ENCODE measurements at places on chromosomes 2 and 18.
A peak's percentile ranks its signal among the peaks of the same experiment; 100 is the strongest.

GRCh38 chr2:156229724-156230362, 102.7 kb downstream of the NR4A2 start:
- DNase-seq = no peak

- no peak for DNase-seq
Observed at GRCh38 chr18:31825772-31826171, 65.1 kb upstream of the SLC25A52 start.

GRCh38 chr2:86014493-86014892, 91.2 kb downstream of the POLR1A start:
- DNase-seq = no peak

DNA sequence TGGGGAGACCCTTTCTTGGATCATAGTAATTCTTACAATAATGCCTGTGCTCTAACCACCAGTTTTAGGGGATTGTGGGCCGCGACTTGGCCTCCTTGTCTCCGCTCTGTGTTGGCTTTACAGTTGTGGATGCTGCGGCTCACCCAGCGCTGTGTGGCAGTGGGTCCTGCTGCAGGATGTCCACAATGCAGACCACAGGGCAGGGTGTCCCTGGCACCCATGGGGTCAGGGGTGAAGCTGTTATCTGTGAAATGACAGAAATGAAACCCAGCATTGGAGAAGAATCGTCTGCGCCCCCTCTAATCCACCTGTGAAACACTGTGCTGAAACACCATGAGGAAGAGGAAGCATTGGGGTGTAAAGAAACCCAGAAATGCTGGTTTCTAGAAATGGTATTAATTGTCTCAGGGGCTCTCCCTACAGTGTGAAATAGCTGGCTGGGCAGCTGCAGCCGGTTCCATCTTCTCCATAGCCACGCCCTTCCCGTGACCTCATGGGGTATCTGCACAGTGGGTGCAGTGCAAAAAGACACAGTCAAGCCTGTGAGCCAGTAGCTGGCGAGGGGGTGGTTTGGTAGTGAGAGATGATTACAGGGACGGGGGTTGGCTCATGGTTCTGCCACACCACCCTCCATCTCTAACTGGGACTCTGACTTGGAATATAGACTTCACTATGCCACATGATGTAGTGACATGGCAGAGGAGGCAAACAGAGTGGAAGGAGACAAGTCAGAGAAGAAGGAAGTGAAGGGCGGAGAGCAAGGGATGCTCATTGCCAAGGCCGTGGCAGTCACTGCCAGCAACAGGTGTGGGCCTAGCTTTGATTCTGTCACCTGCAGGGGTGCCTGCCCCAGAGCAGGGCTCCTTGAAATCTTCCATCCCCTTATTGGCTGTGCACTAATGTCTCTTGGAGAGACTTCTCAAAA, 16.2 kb downstream of the INPP4A start:
- DNase-seq = peak; percentile 56

DNA sequence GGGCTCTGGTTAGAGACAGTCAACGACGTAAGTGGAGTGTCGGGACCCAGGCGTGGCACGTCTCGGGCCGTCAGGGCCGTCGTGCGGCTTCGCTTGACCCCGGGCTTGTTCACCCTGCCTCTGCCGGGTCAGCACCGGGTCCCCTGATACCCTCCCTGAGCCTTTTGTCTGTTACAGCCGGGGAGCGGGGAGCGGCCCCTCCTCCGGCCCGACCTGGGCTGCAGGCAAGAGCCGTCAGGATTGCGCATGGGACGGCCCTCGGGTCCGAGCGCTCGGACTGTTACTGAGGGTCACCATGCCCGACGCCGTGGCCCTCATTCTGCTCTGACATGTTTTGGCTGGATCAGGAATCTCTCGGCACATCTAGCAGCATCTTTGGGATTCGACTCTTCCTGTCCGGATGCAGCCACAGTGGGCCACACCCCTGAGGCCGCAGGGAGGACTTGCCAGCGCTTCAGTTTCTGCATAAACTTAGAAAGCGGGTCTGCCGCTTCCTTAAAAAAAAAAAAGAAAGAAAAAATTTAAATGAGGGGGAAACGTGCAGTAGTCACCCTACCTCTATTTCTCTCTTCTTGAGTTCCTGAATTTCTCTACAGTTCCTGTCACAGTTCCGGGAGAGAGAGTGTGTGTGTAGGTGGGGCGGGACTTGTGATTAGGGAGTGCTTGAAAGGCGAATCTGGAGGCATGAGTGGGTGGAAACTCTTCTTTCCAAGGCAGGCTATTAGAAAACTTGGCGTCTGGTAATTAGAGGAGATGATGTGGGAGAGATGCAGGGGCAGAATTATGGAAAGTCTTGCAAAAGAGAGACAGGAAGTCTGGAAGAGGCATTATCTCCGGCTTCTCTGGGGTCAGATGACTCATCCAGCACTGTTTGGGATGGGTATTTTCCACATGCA, 909 bp downstream of the TMEM87B start:
- peak; percentile 14 for DNase-seq

GRCh38 chr18:63592471-63592870, 5.3 kb downstream of the SERPINB13 start:
- DNase-seq = no peak

DNA sequence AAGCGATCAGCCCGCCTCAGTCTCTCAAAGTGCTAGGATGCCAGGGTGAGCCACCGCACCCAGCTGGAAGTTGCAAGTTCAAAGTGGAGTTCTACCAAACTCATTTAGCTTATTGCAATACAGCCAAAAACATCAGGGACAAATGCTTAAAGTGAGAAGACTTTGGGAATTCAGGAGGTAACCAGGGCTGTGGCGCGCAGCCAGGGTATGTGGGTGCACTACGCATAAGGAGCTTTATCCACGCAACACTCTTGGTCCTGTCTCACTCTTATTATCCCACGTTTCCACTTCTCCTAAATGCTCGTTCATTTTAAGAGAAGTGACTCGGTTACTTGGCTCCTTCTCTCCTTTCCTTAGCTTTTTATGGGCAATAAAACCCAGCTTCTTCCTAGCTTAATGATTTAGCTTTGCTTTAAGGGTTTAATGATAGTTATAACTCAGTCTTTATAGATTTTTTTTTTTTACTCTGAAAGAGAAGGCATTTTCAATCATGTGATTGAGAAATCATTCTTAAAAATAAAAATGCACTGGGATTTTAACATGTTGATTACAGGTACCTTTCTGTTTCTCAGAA, 199.8 kb downstream of the KCNE4 start:
- no peak for DNase-seq

DNA sequence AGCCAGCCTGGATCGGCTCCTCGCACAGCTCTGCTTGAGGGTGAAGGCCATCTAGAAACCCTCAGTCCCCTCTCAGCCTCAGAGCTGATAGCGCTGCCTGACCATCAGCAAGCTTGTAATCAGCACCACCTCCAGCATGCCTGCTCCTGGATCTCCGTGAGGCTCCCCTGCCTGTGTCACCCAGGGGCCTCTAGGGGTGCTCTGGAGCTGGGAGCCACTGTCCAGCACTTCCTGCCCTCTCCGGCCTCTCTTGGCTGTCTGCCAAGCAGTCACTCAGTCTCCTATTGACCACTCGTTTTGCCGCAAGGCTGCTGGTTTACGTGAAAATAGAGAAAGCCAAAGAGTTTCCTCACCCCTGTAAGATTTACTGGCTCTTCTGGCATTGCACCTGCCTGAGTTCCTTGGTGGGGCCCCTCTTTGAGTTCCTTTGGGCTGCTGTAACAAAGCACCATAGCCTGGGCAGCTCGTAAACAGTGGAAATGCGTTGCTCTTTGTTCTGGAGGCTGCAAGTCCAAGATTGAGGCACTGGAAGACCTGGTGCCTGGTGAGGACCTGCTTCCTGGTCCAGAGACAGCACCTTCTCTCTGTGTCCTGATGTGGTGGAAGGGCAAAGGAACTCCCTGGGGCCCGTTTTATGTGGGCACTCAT, 17.9 kb downstream of the CAPN10 start:
- no peak for DNase-seq

GRCh38 chr2:238912916-238913875, 65.3 kb downstream of the TWIST2 start:
- no peak for DNase-seq

DNA sequence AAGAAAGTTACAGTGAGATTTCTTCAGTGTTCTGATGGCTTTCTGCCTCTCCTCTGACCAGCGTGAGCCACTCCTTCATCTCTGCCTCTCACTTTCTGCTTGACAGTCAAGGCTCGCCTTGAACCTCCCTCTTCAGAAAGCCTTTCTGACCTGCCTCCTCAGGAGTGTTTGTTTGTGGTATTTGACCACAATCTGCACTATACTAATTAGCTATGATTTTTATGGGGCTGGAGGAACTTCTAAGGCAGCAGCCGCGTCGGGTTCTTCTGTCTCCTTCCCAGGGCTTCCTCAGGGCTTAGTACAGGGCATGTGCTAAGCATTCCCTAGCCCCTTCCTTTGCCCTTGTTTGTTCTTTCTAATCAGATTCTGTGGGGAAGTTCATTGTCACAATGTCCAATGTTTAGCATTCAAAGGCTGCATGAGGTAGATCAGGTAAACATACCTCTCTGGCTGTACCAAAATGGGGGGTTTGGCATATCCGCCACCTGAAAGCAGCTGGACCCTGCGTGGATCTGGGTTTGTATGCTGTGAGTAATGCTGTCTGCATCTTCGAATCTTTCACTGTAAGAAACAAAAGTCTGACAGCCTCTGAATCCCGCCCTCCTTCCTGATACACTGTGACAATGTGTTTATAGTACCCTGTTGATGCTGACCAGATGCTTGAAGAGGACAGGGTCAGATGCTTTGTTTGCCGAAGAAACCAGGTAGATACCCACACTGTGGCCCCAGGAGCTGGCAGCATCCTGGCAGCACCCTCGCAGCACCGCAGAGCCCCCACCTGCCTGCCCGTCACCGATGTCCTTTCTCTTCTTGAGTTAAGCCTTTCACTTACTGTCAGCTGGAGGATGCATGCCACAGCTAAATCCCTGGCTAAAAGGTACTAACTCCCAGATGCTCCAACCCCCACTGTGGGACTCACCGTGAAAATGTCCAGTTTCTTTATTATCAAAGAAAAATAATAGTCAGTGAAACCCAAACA, 260.8 kb upstream of the HDAC4 start:
- DNase-seq = no peak

GRCh38 chr2:101893681-101894381, 97.9 kb upstream of the IL1R2 start:
- no peak for DNase-seq

- peak; percentile 70 for DNase-seq
Observed at GRCh38 chr2:98734162-98734561, 3.2 kb upstream of the MGAT4A start.

DNA sequence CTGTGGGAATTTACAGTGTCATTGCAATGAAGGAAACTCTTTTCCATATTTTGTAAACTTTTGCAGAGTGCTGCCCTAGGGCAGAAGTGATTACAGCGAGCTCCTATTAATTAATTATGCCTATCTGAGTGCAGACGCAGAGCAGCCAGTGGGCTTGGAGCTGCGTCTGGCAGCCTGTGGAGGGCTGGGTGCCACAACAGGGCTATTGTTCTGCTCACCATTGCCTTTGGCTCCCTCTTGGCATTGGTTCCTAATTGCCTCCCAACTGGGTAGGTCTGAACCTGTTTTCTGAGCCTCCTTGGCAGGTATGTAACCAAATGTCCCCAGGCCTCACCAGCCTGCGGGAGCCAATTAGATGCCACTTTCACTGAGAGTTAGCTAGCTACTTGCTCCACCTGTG, 25.6 kb upstream of the ITGB6 start:
- no peak for DNase-seq

GRCh38 chr2:9735335-9735734, 104.5 kb upstream of the YWHAQ start:
- no peak for DNase-seq

- no peak for DNase-seq
Observed at GRCh38 chr2:206378835-206379234, 64.5 kb upstream of the ADAM23 start.

GRCh38 chr2:118992740-118993391, 50.9 kb downstream of the MARCO start:
- no peak for DNase-seq

GRCh38 chr2:232698556-232699091, 1.5 kb downstream of the GIGYF2 start:
- no peak for DNase-seq

GRCh38 chr2:144920755-144921530, 401.0 kb upstream of the ZEB2 start:
- no peak for DNase-seq

- no peak for DNase-seq
Observed at GRCh38 chr18:25831301-25831701, 259.1 kb downstream of the SS18 start.

DNA sequence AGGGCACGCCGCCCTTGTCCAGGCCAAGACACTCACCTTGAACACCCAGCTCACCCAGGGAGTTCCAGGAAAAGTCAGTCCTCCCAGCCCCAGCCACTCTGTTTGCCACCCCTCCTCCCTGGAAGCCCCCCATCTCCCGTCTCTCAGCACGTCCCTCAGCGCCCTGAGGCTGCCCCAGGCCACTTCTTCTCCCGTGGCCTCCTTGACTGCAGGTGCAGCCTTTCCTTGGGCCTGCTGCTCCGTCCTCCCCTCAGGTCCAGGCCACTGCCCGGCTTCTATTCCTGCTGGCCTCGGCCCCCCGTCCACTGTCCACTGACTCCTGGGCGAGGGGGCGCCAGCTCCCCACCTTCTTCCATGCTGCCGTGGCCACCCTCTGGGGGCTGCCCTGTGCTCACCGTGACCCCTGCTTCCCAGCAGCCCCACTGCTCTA, 239.1 kb downstream of the HDAC4 start:
- no peak for DNase-seq

DNA sequence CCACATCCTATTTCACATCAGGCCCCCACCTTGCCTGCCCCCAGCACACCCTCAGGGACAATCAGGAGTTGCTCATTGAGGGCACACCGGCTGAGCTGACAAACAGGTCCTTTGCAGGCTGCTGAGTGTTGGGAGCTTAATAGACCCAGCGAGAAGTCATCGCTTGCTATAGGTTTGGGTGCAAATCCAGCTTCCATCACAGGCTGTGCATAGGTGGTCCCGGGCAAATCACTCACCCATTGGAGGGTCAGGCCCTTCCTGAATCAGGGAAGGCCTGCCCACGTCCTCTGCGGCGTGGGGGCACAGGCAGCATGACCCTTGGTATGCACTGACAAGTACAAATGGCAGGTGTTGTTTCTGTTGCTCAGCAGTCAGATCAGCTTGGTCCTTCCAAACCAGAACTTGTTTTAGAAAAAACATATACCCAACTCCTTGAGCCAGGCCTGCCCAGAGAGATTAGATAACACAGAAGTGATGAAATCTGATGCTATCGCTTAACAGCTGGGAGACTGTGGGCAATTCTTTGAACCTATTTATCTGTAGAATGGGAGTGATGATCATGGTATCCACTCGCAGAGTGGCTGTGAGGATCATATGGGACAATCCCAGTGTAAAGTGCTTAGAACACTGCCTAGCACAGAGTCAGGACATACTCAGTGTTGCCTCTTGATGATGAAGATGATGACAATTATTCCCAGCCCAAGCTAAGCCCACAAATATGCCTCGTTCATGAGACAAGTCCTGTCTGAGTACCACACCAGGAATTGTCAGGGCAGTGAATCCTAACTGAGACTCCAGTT, 34.9 kb downstream of the SMAD7 start:
- DNase-seq = no peak

DNA sequence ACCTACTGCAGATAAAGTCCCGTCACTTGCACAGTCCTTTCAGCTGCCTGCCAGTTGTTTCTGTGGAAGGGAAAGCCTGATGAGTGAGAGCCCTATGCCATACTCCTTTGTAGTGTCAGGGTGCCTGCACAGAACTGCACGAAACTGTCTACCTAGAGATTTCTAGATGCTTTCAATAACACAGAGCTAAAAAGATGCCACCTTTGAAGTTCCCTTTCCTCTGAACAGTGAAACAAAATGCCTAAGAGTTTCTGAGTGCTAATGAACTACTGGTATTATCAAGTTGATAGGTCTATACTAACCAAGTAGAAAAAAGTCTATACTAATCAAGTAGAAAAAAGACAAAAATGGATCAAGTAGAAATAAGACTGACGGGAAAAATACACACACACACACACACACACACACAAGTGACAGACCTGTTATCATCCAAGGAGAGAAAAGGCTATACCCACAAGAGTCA, 79.0 kb downstream of the TLK1 start:
- DNase-seq = peak; percentile 15

All from CD4-positive, alpha-beta T cell (primary cell).